ENCODE measurements at places on chromosomes 5 and 9. TPM values are rescaled to one million over a fixed set of nuclear protein-coding genes. Genes with fewer than 3 reads are reported as not detected.
A peak's percentile ranks its signal among the peaks of the same experiment; 100 is the strongest.

GRCh38 chr9:114371973-114372917, 15.5 kb downstream of the AKNA start:
- no peak overlapping the region for H3K4me3 ChIP-seq
- H3K36me3 ChIP-seq: no peaks in the 10 kb centered on the region
- H3K27ac ChIP-seq: no peak overlapping the region
- no peaks in the 10 kb centered on the region for H3K27me3 ChIP-seq
- no peaks in the 10 kb centered on the region for H3K4me1 ChIP-seq
- peak; percentile 13 for DNase-seq

- no peak overlapping the region for H3K27ac ChIP-seq
- DNase-seq: peak; percentile 46
- no peaks in the 10 kb centered on the region for H3K27me3 ChIP-seq
- peaks cover 13% of the 10 kb centered on the region for H3K36me3 ChIP-seq
These were observed 32.0 kb upstream of the DHFR start for GRCh38 chr5:80686757-80687156.

Gene TAF11L6
- not detected for total RNA-seq

GRCh38 chr9:120909904-120910303, 16.7 kb downstream of the TRAF1 start:
- H3K27me3 ChIP-seq: no peaks in the 10 kb centered on the region
- no peaks in the 10 kb centered on the region for H3K4me1 ChIP-seq
- H3K36me3 ChIP-seq: no peaks in the 10 kb centered on the region
- no peak overlapping the region for H3K27ac ChIP-seq

Measured in GM23248 (cell line).